Thymus (tissue), 14 donors: ENCODE measurements at places on chromosomes 1 and 21. TPM values are rescaled to one million over a fixed set of nuclear protein-coding genes. Genes with fewer than 3 reads are reported as not detected.

PDE9A gene
- polyA plus RNA-seq, result 14.5 TPM

C8A gene
- polyA plus RNA-seq, result 0.02 TPM

DNA sequence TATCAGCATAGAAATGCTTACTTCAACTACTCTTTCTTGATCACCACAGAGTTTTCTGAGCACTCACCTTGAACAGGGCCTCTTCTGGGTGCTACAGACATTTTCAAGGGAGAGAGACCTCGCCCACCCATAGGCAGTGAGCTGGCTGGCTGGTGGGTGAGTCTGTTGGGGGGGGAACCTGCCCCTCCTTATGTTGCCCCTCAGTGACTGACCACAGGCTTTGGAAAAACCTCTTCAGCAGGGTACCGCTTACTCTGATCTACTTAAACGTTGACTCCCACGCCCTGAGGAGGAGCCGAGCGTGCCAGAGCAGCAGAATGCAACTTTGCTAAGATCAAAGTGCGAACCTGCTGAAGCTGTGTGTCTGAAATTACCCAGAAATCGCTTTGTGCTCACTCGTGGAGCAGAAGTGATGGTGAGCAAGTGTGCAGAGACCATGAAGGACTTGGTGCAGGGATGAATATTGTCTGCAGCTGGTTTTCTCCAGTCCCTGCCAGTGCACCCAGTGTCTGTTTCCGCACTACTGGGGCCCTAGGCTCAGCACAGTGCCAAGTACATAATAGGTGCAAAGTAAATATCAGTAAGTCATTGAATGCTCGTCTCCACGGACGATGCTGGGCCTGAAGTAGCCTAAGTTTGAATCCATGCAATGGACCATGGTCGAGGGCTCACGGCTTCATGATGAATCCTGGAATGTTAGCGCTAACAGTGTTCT lies 158.7 kb upstream of the IRF2BP2 start:
- DNase-seq, result peak; percentile 71

HHAT gene
- 5.7 TPM for polyA plus RNA-seq

OR2T33 gene
- polyA plus RNA-seq, result not detected

DNA sequence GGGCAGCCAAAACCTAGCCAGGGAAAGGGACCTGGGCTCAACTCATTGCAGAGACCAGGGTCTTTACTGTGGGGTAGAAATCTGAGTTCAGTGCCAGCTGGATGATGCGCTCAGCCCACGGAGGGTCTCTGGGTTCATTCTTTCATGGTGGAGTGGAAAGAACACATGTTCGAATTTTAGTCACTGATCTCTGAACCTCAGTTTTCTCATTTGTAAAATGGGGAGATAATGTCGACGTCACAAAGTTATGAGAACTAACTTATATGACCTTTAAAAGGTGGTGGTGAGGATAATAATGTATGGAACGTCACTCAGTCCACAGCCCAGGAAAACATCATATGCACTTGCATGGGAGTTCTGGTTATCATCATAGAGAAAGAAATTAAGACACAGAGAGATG lies 1.2 kb upstream of the TAL1 start:
- no peak for DNase-seq

OPRD1 gene
- 0.05 TPM for polyA plus RNA-seq

DNA sequence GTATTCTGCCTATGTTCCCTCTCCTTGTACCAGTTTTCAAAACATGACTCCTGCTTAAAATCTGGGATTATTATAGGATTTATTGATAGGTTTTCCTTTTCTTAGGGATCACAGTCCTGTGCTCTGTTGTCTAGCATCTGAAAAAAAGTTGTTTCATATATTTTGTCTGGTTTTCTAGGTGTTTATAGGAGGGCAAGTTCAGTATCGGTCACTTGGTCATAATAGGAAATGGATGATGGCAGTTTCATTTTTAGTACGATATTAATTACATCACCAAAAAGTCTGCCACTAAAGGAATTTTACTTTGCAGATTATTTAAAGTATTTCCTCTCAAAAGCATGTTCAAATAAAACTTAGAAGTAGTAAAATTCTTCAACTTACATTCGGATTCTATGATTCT lies 94.4 kb downstream of the RASAL2 start:
- no peak for DNase-seq

PCP4 gene
- polyA plus RNA-seq, result 13.1 TPM

ERICH3 gene
- polyA plus RNA-seq, result 0.78 TPM

DNA sequence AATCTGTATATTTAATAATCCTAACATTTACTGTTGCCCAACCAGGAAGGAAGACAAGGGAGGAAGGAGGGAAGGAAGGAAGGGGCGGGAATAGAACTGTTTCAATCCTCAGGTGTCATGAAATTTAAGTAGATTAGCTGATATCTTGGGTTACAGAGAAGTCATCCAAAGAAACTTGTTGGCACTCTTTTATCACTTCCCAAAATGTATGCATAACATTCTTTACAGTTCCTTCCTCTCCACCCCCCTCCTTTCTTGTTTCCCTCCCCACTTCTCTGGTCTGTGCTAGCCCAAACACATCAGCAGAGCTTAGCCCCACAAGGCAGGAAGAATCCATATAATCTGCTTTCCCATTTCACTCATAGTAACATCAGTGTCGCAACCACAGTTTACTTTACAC lies 110.9 kb downstream of the ESRRG start:
- no peak for DNase-seq

DNA sequence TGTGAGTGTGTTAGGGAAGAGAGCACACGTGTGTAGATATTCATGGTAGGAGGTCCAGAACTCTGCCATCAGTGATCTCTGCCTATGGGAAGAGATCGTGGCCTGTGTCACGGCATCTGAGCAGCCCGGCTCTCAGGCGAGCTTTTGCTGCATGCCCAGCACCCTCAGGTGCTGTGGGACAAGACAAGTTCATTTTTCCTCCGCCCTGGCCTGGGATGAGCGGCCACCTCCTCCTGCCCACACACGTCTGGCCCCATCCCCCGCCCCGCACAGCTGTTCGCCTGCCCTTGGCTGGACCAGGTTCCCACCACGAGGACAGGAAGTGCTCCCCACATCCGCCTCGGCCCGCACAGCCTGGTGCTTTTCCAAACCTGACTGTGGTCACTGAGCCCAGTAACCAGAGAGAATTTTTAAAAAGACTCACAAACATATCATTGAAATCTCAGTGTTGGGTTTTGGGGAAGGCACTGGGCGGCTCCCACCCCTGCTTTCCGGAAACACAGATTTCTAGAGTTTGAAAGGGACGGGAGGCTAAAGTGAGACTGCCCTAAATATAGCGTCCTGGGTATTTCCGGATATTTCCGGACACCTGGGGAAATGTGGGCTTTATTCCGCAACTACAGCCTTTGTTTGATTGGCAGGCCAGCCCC lies 18.0 kb downstream of the BMP8A start:
- no peak for DNase-seq

GRCh38 chr21:26136671-26137070 lies 33.9 kb downstream of the APP start:
- peak; percentile 38 for DNase-seq

SPRR2G gene
- 14.7 TPM for polyA plus RNA-seq

- DNase-seq, result no peak
Observed at GRCh38 chr1:3403011-3403345, 51.5 kb upstream of the ARHGEF16 start.

DNA sequence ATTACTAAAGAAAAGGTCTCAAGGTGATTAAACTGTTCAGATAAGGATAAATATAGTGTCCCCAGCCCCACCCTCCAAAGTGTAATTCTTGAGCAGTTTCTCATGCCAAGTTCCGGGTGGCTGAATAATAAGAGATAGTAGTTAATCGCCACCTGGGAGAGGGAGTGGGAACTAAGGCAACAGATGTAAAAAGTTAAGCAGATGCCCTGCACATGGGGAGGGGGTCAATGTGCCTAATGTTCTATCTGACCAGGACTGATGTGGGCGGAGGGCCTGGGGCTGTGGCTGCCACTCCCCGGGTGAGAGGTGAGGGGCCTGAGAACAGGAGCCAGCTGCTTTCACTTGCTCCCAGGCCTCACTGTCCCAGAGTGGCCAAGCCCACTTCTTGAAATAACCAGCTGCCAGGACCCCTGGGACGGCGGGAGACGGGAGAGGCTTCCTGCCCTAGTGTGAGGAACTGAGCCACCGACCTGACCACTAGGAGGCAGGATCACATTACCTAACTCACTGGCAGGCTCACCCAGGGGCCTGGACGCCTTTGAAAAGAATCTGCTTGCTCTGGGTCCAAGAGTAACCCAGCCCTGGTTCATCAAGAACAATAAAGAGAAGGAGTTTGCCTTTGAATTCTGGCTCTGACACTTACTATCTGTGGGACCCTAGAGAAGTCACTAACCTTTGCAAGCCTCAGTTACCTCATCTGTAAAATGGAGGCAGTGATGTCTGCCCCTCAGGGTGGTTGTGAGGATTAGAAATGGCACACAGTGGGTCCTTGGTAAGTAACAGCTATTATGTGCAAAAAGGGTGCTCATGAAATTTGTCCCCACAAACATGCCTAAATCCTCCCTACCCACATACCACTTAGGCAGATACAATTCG lies 179.2 kb downstream of the ATG4C start:
- DNase-seq, result no peak

GRCh38 chr1:96834986-96835385 lies 113.4 kb downstream of the PTBP2 start:
- no peak for DNase-seq

CHIA gene
- polyA plus RNA-seq, result 0.30 TPM

GRCh38 chr1:236952246-236953003 lies 51.8 kb downstream of the MT1HL1 start:
- no peak for DNase-seq

GRCh38 chr1:211944733-211945500 lies 90.4 kb downstream of the INTS7 start:
- no peak for DNase-seq

RHOC gene
- polyA plus RNA-seq, result 227 TPM

DNA sequence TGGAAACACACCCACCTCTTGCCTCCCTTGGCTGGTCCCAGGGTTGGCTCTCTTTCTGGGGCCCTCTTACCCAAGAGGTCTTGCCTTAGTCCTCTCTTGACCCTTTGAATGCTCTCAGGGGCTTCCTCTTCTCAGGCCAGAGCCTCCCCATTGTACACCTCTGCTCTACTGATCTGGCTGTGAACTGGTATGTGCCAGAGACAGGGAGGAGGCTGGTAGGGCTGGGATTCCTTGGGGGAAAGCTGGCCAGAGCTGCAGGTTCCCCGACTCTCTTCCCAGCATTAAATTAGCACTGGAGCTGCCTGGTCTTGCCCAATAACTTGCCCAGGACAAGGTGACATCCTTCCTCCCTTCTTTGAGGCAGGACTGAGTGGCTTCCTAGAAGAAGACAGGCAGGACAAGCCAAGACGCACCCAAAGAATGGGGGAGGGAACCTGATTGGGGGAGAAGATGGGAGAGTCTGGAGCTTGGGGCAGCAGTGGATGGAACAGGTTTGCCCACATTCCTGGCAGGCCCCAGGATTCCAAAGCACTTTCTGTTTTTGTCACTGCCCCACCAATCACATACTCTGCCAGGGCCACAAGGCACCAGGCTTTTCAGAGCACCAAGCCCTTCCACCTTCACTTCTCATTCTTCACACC lies 37.2 kb upstream of the CITED4 start:
- no peak for DNase-seq

DNA sequence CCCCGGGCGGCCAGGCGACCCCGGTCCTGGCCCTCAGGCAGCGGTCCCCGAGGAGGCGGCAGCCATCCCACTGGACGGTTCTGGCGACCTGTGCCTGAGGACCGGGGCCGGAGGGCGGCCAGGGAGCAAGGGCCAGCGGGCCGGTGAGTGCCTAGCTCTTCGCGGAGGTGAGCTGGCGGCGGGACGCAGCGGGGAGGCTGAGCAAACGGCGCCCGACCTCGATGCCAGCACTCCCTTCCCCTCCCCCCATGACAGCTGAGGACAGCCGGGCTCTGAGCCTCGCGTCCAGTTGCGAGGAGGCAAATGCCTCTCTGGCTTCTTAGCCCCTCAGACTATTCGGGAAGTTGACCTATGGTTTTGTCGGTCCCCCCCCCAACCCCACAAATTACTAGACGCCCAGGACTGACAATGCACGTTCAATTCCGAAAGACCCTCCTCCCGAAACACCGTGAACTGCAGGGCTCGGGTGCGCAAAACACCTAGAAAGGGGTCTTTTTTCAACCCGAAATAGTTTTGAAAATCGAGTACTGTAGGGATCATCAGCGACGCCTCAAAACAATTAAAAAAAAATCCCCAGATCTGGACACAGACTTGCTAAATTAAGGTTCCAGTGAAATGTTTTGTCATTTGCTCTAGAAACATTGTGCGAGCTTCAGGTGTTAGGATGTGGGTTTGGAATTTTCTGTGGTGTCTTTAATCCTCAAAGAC lies 8.3 kb downstream of the CDKN2C start:
- peak; percentile 51 for DNase-seq

FCRL6 gene
- polyA plus RNA-seq, result 0.57 TPM

USH2A gene
- polyA plus RNA-seq, result 0.14 TPM

DNA sequence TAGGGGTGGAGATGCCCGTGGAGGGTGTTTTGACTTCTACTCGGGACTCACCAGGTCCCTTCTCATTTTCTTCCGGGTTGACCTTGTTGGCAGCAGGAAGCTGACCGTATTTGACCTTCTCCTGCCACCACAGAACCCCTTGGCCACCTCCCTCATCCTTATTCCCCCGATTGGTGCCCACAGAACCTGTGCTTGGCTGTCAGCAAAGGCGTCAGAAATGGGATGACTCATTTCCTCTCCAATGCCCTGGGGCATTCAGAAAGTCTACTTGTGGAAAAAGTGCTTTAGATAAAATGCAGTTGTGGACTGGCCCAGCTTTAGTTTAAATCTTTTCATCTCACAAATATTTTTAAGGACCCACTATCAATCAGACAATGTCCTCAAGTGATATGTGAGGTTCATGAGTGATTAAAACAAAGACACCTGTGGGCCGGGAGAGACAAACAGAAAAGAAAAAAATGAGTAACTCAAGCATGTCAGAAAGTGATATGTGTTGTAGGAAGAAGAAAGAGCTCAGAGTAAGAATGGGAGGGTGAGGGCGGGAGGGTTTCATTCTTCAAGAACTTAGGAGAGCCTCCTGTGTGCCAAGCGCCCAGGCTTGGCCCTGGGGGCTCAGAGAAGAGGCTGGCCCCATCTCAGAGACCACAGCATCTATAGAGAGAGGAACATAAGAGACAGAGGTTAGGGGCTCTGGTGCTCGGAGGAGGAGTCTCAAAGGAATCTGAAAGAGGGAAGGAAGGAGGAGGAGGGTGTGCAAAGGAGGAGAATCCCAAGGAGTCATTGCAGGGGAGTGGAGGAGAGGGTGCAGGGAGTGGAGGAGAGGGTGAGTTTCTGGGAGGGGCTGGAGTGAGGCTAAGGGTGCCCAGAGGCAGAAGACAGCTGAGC lies 221.6 kb upstream of the VAMP3 start:
- no peak for DNase-seq

TCHHL1 gene
- 0.16 TPM for polyA plus RNA-seq
